Esophagus squamous epithelium (tissue), 5 donors: ENCODE measurements at places on chromosomes 1 and 21.

DNA sequence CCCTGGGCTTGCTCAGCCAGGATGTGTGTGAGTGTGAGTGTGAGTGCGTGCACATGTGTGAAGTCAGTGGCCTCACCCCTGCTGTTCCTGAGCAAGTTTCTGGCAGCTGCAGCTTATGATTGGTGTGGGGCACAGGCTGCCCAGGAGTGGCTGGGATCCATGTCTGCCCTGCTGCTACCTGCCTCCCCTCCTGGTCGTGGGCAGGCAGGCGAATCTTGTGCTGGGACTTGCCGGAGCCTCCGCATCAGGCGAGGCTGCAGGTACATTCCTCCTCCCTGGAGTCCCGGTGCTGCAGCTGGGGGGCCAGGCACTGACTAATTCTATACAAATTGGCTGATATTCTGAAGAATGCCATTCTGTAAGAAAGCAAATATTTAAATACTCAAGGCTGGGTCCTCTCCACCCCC, 85.6 kb upstream of the WNT4 start:
- DNase-seq: no peak

- DNase-seq: no peak
These were observed 53.1 kb downstream of the S100B start for GRCh38 chr21:46551636-46552241.

DNA sequence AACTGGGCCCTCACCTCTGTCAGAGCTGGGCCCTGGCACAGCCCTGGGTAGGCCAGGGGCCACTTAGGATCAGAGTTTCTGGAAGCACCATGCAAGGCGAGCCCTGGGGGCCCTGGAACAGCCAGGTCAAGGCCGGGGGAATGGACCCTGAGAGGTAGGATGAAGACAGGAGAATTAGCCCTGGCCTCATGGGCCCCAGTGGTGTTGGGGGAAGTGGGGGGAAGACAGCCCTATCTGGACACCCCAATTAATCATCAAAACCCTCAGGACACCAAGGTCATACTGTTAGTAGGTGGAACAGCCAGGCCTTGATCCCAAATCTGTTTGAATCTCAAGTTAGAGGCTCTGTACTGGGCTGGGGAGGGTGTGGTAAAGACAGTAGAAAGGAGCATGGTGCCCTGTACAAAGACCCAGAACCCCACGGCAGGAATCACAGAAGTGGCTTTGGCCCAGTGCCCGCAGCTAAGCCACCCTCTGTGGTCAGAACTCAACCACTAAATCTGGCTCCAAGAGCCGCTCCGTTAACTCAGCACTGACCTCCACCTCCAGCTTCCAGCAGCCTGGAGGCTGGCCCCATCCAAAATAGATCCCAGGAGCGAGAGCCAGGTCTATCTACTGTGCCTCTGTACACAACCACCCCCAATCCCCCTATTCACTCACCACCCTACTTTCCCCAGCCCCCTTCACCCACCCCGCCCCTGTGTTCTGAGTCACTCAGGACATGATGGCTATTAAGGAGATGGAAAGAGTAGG, 14.0 kb upstream of the TRIM63 start:
- DNase-seq: no peak

- DNase-seq: no peak
These were observed 21.3 kb downstream of the RAB3B start for GRCh38 chr1:51969038-51969705.

DNA sequence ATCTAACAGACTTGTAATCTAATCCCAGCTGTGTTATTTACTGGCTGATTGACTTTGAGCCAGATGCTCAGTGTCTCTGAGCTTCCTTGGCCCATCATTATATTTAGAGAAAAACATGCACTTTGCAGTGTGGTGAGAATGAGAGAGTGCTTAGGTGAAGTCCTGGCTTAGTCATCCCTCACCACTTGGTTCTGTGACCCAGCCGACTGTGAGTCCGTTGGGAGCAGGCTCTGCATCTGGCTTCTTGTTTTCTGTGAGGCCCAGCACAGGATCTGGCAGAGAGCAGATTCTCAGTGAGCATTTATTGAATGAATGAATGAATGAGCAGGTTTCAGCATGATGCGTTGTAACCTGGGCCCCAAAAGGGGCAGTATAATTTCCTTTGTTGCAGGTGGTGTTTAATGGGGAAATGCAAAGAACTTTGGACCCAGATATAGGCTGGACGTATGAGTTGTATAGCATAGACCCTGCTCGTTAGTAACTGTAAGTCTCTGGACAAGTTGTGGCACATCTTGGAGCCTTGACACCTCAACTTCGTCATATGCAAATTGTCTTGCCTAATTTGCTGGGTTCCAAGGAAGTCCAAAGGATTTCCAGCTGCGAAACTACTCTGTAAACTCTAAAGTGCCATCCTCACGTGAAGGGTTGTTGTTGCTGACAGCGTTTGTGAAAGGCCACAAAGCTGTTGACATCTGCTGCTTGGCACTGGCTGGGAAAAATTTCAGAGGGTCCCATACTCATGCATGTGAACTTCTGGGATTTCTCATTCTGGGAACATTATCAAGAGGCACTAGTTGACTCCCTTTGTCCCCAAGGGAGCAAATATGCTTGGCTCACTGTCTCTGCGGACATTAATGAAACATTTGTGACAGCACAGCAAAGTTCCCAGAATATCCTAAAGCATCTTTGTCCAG, 138.8 kb upstream of the USP24 start:
- no peak for DNase-seq

- DNase-seq: no peak
These were observed 24.8 kb upstream of the NMNAT2 start for GRCh38 chr1:183443011-183443410.

- DNase-seq: no peak
These were observed 119.5 kb downstream of the PCBP3 start for GRCh38 chr21:45763074-45763473.

DNA sequence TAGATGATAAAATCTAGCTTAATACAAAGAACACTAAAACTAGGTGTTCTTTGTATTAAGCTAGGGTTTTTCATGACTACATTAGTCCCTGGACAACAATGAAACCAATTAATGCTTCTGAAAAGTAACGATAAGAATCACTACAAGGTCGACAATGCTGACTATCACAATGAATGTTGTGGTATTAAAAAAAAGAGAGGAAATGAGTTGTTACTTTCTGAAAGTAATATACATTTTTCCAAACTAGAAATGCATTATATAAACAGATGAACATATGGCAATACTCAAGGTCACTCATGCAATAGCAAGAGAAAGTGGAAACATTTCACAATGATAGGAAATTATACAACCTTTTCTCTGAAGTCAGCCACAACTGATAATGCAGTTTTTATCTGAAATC, 19.0 kb downstream of the DPH5 start:
- no peak for DNase-seq

DNA sequence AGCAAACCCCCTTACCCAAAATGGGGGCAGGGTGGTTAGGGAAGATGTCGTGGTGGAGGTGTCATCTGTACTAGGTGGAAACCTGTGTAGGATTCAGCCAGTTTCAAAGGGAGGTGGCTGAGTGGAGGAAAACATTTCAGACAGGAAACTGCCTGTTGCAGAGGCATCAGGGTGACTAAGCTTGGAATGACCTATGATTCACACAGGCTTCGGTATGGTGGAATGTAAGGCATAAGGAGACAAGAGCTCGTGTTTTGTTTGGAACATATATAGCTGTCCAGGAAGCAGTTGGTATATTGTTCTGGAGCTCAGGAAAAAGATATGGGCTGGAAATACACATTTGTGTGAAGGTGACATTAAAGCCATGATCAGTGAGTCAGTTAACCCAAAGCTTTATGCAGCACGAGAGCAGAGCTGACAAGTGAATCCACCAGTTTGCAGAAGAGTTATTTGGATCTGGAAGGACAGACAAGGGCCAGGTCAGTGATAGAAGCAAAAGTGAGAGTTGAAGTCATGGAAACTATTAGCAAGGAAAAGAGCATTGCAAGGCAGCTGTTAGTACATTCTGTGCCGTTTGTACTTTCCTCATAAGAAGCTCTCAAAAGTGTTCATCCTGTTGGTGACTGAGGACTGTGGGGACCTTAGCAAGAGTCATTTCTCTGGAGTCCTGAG, 12.2 kb downstream of the UTP25 start:
- DNase-seq: no peak

DNA sequence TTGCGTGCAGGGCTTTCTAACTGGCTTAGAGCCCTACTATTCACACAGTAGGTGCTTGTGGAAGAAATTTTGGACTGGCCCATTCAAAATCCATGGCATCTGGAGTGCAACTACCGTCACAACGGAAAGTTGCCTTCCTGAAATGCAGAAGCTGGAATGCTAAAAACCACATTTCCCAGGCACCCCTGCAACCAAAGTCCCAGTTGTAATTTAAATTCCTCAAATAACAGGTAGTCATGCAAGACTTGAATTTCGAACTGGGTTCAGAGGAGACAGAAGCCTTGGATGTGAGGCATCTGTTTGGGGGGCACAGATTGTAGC, 186.7 kb downstream of the TOMM20 start:
- no peak for DNase-seq

DNA sequence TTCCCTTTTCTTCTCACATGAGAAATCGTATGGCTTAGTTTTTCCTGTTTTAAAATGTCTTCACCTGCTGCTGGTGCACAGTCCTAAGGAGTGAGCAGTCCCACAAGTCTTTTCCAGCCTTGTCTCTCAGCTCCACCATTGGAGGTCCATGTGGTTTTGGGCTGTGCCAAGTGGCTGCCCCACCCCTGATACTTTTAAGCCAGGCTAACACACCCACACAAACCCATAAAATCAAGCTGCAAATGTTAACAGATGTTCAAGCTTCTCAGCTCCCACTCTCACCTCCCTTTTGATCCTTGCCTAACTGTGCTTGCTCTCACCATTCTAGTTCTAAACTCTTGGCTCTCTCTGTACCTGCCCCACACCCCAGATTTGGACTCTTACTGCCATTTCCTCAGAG, 74.5 kb upstream of the COL24A1 start:
- DNase-seq: no peak

- no peak for DNase-seq
These were observed 23.3 kb upstream of the OTUD3 start for GRCh38 chr1:19858893-19859292.

DNA sequence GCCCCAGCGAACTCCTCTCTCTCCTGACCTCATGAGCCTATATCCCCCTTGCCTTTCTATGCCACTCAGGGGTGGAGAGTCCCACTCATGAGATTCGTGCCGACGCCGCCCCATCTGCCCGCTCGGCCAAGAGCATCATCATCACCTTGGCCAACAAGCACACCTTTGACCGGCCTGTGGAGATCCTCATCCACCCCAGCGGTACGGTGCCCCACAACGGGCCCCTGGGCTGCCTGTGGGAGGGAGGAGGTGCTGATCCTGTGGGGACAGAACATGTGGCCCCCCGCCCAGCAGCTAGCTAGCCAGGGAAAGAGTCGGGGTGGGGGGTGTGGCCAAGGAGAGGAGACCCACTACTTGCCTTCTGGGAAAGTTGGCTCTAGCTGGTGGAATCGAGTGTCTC, 27.8 kb downstream of the VWA5B1 start:
- no peak for DNase-seq

DNA sequence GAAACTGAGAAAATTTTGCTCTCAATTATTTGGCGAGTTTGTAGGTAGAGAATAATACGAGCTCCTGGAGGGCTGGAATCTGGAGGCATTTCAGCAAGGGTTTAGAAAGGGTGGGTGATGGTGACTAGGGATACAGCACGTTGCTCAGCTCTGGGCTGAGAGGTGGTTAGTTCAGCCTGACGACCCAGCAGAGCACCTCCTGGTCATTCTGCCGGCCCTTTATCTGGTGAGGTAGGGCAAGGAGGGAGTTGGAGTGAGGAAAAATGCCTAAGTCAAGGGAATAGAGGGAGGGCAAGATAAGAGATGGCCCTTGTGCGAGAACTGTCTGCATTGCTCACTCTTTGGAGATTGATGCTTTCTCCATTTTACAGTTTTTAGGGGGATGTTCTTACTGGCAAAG, 19.1 kb downstream of the GALNT2 start:
- DNase-seq: no peak

- DNase-seq: no peak
These were observed 284.2 kb upstream of the LRRC7 start for GRCh38 chr1:69283516-69283915.

DNA sequence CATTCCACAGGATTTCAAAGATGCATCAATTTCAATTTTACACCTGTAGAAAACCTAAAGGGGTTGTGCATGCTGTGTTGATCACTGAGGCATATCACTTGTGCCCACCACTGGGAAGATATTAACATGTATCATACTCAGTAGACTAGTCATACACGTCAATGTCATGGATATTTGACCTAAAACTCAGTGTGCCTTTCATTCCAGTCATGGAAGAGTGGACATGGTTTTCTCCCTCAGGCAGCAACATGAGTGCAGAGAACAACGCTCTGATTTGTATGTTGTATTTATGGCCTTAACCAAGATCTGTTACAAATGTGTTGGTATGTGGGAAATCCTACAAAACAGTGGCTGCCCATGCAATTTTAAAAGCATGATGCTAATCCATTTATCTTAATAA, 6.1 kb upstream of the C1orf53 start:
- DNase-seq: no peak

DNA sequence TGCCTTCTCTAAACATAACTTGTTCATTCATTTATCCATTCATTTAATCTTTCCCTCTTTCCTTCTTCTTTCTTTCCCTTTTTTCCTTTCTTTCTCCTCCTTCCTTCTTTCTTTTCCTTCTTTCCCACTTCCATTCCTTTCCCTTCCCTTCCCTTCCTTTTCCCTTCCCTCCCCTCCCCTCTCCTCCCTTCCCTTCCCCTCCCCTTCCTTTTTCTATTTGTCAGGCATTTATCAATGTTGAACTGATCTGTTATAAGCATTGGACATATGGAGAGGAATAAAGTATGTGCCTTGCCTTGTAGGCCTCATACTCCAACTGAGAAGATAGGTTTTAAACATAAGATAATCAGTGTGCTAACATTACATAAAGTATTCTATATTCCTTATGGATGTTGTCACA, 23.7 kb upstream of the ATP6V1G3 start:
- no peak for DNase-seq

GRCh38 chr1:27664291-27664690, 7.7 kb downstream of the IFI6 start:
- DNase-seq: no peak

- DNase-seq: no peak
These were observed 256.0 kb upstream of the LYPLAL1 start for GRCh38 chr1:218917656-218918055.

GRCh38 chr1:11982010-11982392, 1.8 kb downstream of the MFN2 start:
- DNase-seq: no peak

GRCh38 chr1:186722711-186723309, 42.6 kb upstream of the PTGS2 start:
- no peak for DNase-seq

DNA sequence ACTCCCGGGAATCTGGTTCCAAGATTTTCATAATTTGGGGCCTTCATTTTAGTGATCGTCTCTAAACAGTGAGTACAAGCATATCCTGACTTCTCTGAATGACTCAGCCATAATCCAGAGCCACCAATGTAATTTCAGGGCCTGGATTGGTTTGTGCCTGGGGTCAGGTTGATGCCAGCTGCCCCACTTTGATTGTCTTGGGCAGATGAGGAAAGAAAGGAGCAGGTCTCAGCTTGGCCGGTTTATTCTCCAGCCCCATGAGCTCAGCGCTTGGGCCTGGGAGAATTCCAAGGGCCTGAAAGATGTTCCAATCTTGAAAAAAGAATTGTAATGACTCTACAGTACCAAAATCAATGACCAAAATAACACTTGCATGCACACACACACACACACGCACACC, 71.2 kb upstream of the ECE1 start:
- DNase-seq: no peak
